ENCODE measurements at places on chromosomes 11 and 22.

- no peak for DNase-seq
Measured at GRCh38 chr22:20316844-20317401, 2.9 kb downstream of the DGCR6L start.

- no peak for DNase-seq
Measured at GRCh38 chr22:38203855-38204514, 2.2 kb downstream of the MAFF start.

GRCh38 chr11:73167363-73167954 is 25.3 kb upstream of the FCHSD2 start:
- DNase-seq = no peak

- no peak for DNase-seq
Measured at GRCh38 chr11:112580864-112581263, 320.2 kb upstream of the PLET1 start.

- DNase-seq = no peak
Measured at GRCh38 chr11:36116161-36116560, 172.3 kb downstream of the LDLRAD3 start.

GRCh38 chr22:31206896-31207687 is 5.0 kb upstream of the LIMK2 start:
- no peak for DNase-seq

DNA sequence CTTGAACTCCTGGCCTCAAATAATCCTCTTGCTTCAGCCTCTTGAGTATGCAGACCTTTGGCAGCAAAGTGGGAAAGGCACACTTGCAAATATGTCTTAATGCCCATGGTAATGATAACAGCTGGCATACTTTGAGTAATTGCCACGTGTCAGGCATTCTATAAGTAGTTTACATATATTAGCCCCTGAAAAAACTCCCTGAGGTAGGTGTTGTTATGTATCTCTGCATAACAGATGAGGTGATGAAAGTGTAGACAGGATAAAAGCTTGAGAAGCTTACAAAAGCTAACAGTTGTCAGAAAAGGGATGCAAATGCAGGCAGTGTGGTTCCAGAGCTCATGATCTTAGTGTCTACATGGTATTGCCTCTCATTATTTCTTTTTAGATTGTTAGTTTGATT is 291.1 kb upstream of the C11orf87 start:
- no peak for DNase-seq

- no peak for DNase-seq
Measured at GRCh38 chr22:37129866-37130441, 19.8 kb downstream of the IL2RB start.

DNA sequence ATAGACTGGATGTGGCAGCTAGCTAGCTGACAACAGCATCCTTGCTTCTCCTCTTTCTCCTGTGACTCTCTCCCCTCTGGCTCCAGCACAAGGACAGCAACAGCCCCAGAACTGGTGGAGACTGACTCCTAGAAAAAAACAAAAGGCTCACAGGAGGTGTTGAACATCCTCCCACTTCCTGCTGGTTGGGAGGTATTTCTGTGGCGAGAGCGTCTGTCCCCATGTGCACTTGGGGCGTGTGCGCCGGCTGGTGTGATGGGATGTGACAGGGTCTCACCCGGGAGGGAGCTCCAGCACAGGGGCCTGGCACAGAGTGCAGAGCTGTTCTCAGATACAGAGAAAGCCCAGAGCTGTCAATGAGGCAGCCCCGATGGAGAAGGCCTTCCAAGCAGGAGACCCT is 107.2 kb upstream of the E2F8 start:
- DNase-seq = no peak

DNA sequence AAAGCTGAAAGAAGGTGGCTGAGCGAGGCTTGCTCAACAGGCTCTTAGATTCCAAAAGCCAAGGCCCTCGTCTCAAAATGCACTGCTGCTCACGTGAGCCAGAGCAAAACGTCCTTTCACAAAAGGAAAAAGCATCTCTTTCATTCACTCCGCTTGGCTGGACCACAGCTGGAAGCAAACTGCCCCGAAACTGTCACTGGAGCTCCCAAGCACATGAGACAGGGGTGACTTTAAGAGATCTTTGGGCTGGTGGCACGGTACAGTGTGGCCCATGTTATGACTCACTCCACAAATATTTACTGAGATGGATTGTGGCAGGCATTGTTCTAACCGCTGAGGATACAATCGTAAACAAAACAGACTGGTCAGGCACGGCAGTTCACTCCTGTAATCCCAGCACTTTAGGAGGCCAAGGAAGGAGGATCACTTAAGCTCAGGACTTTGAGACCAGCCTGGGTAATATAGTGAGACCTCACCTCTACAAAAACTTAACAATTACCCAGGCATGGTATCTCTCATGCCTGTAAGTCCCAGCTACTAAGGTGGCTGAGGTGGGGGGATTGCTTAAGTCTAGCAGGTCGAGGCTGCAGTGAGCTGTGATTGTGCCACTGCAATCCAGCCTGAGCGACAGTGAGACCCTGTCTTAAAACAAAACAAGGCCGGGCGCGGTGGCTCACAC is 3.6 kb downstream of the PLA2G6 start:
- DNase-seq = no peak

DNA sequence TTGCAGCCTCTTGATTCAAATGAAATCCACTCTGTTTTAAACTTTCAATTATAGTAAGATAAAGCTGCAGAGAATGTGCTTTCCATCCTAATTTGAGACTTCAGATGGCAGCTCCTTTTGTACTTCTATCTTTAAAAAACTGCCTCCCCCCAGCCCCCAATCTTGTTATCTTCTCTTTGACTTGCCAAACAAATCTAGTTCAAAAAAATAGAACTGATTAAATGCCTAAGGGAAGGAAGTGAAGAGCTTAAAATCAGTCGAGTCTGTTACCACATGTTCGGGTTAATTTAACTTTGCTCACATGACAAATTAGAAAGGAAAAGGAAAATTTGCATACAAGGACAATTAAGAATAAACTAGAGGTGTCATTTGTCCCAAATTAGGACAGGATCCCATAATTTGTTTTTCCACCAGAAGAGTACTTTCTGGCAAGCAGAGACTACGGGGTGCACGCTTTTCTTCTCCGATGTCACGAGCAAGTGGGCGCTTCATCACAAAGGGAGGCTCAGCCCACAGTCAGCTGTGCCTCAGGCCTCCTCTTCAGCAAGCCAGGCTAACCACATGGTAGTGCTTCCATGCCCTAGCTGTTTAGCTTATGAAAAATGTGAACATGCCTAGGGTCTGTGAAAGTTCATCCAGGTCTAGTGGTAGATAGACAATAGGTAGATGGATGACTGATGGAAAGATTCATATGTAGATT is 69.0 kb upstream of the LDLRAD3 start:
- DNase-seq = no peak

GRCh38 chr11:62054484-62055121 is 69.2 kb upstream of the INCENP start:
- no peak for DNase-seq

GRCh38 chr11:115338476-115338875 is 165.7 kb downstream of the CADM1 start:
- DNase-seq = no peak

- no peak for DNase-seq
Measured at GRCh38 chr11:126345759-126346585, 9.5 kb upstream of the ST3GAL4 start.

DNA sequence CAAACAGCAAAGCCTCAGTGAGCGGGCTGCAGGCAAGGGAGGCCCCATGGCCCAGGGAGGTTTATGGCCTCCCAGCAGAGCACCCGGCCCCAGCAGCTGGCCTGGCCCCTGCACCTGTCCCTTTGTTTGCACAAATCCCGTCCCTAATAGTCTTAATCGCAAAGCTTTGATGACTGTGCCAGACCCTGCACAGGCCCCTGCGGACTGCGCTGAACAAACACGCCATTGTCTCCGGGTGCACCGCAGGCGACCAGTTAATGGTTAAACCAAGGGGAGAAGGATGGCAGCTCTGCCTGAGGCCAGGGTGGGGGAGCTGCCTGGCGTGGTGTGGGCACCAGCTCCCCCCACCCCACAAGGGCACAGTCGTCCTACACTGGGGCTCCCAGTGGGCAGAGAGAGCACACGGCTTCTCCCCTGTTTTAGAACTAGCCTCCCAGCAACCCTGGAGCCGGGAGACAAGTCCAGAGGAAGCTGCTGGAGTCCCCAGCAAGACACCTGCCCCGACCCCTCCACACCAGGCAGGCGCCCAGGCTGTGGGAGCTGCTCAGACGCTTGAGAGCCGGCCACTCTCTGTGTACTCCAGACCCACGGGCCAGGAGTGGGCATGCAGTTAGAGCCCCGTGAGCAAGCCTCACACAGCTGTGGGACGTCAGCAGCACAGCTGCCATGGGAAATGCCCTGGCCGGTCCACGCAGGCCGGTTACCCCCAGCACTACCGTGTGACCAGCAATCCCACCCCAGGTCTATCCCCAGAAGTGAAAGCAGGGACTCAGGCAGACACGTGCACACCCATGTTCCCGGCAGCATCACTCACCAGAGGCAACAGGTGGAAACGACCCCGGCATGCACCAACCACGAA is 39.7 kb upstream of the TH start:
- DNase-seq = peak; percentile 73

DNA sequence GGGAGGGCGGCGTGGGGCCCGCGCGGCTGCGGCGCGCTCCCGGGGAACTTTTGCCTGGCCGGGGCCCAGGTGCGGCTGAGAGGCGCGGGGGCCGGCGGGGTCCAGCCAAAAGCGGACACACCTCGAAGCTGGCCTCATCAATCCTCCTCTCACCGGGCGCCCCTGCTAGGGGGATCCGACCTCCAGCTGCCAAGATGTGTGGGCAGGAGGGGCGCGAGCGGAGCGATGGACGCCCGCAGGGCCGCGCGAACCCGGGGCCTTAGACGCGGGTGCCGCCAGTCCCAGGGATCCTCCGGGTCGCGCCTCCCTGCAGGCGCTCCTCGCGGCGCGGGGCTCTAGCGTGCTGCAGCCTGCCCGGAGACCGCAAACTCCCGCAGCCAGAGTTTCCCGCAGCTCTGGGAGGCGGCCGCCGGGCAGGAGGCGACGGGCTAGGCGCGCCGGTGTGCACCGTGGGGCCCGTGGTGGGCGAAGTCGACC is 785 bp downstream of the IGSF9B start:
- DNase-seq = no peak

GRCh38 chr11:45212566-45213315 is 66.3 kb downstream of the PRDM11 start:
- DNase-seq = no peak

DNA sequence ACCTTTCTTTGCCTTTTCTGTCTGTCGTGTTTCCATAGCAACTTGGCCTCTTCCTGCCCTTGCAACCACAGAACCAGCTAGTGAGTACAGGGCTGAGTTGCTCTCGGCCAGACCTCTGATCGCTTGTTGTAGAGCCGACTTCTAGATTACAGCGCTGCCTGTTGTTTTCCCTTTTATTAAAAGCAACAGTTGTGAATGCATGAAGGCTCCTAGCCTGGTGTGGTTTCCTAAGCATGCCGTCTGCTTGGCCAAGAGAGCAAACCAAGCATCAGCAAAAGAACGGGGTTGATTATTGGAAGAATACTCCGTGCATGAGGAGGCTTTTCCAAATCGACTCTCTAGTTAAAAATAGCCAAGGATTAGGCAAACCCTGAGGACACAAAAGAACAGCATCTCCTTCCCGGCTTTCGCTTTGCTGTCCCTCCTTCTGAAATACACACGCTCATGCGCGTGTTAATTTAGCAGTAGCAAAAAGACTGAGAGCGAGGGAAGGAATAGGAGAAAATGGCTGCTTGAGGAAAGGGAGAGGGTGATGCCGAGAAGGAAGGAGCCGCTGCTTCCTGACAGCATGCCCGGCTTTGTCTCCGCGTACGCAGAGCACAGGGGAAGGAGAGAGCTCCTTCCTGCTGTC is 71.5 kb upstream of the TTC12 start:
- DNase-seq = no peak

DNA sequence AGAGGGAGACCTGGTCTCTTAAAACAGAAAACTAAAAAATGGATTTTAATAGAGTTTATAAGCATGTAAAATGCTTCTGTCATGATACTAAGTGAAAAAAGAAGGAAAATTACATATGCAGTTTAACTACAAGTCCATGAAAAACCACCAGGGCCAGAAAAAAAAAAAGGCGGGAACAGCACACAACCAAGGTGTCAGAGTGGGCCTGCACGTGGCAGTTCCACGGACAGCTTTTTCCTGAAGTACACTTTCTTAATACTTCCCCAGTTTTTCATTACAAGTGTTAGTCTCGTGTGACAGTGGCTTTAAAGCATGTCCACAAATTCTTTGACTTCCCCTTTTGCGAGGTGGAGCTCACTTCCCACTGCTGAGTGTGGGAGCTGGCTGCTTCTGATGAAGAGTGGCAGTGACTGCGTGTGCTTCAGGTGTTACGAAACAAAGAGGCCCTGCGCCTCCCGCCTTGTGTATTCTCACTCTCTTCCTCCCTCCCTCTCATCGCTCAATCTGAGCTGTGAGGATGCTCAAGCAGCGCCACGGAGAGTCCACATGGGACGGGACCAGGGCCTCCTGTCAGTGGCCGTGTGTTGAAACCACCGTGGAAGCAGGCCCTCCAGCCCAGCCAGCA is 16.4 kb downstream of the PPM1F start:
- no peak for DNase-seq

GRCh38 chr22:44129619-44129976 is 51.1 kb upstream of the PARVG start:
- no peak for DNase-seq

GRCh38 chr11:61118004-61118403 is 15.7 kb downstream of the CD5 start:
- no peak for DNase-seq

- no peak for DNase-seq
Measured at GRCh38 chr11:129211397-129211796, 19.3 kb upstream of the ARHGAP32 start.

DNA sequence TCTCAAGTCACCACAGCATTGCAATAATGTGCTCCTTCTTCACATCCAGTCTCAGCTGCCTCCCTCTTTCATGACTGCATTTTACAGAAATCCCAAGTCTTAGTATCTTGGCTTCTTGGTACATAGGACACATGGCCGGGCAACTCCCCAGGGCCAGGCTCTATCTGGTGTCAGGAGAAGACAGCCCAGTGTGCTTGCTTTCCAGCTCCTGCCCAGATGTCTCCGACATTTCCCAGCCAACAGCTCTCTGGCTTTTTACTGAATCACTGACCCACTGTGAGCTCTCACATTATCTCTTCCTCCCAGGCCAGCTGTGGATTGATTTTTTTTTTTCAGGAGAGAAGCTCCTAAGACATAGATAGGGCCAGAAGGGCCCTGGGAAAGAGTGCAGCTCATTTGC is 346.0 kb upstream of the C11orf87 start:
- no peak for DNase-seq

GRCh38 chr11:122773781-122774266 is 64.5 kb upstream of the CRTAM start:
- no peak for DNase-seq

GRCh38 chr11:45030778-45031177 is 80.1 kb upstream of the TP53I11 start:
- no peak for DNase-seq

DNA sequence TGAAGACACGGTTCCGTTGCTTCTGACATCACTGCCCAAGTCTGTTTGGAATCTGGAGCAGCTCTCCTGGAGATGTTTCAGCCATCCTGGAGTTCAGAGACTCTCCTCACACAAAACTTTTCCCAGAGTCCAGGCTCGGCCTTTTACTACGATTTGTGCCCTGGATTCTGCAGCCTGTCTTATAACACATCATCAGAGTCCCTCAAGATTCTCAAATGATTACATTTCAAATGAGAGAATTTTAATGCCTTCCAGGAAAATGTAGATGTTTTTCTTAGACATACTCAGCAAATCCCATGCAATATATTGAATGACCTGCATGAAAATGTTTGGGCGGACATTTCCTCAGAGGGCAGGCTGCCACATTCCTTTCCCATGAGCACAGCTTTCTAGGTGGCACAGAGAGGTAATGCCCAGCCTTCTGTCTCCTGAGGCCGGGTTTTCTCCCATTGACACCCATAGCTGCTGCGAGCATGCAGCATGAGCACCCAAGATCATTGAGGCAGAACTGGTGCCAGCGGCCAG is 129.1 kb downstream of the SNX19 start:
- no peak for DNase-seq

- no peak for DNase-seq
Measured at GRCh38 chr11:95688501-95689222, 100.9 kb downstream of the FAM76B start.
